ENCODE measurements at places on chromosomes 3 and 15.

DNA sequence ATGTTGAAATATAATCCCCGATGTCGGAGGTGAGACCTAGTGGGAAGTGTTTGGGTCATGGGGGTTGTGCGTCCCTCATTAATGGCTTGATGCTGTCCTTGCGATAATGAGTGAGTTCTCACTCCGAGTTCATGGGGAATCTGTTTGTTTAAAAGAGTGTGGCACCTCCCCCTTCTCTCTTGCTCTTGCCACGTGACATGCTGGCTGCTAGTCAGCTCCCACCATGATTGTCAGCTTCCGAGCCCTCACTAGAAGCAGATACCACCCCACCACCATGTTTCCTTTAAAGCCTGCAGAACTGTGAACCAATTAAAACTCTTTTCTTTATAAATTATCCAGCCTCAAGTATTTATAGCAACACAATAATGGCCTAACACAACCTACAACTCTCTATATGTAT is 166.3 kb upstream of the MBNL1 start:
- DNase-seq, result no peak

DNA sequence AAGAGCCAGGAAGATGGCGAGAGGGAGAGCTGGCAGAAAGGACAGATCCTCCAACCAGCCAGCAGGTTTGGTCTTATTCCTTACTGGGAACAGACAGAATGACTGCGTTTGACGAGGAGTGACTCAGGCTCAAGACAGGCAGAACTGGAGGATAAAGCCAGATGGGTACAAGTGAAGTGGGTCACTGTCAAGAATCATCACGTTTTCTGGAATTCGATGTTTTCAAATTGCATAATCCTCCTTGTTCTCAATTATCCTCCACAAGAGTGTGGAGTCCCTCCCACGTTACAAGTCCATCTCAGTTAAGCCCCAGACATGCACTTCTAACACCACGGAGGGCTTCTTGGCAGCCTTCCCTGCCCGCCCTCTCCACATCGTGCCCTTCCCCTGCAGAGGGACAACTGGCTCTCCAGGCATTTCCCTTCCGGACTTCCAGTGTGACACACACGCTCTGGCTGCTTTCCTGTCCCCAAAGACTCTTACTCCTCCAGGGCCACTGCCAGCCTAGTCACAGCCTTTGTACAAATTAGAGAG is 183.1 kb downstream of the CHST2 start:
- no peak for DNase-seq

GRCh38 chr3:23206366-23206765 is 3.2 kb downstream of the UBE2E2 start:
- no peak for DNase-seq

- DNase-seq, result no peak
Measured at GRCh38 chr15:100334905-100335304, 6.9 kb downstream of the ADAMTS17 start.

- DNase-seq, result no peak
Measured at GRCh38 chr3:45966371-45966791, 23.1 kb downstream of the CXCR6 start.

GRCh38 chr15:39892418-39892817 is 27.6 kb downstream of the GPR176 start:
- DNase-seq, result no peak

DNA sequence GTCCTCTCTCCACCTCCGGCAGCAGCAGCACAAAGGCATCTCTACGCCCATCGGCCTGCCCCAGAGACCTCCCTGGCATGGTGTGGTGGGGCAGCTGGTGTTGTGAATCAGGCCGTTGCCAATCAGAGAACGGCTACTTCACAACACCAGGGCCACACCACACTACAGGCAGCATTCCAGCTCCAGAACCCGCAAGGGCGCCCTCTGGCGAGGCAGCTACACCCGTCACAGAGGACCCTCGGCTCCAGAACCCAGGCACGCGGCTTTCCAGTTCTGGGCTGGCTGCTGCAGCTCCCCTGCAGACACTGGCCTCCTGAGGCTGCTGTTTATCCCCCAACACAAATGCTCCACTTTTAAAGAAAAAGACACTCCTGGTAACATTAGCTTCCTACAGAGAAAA is 127.5 kb upstream of the TOPAZ1 start:
- no peak for DNase-seq

DNA sequence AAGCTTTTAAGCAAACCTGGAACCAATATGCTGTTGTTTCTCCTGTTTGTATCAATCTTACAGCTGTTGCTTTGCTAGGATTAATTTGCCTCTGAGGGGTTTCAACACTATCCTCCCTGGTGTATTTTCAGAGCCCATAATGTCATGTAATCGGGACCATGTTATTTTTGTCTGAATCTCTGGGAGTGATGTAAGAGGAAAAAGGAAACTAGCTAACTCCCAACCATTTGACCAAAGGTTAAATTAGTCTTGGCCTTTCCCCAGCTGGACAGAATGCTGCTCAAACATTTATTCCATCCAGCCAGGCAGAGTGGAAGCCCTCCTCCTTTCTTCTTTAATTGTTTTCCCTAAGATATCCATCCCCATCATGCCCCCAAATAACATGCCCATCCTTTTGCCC is 142.2 kb downstream of the ALDH1A2 start:
- DNase-seq, result no peak

DNA sequence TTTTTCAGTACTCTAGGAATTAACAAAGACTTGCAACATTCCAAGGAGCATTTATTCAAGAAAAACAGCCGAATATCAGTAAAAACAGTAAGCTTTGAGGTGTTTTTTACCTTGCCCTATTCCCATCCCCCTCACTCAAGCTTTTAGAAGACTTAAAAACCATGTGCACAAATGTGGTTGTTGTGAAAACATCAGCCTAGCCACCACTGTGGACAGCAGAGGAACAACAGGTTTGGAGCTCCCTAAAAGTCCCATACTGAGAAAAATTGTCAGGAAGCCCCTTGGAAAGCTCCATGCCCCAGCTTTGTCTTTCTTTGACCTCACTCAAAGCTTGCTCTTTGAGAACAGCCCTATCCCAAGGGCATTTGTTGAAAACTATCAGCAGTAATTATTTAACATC is 34.7 kb upstream of the RSL24D1 start:
- DNase-seq, result no peak

- peak; percentile 55 for DNase-seq
Measured at GRCh38 chr3:50233176-50233575, 2.8 kb upstream of the GNAI2 start.

GRCh38 chr3:12724794-12725193 is 34.3 kb downstream of the TMEM40 start:
- DNase-seq, result no peak

DNA sequence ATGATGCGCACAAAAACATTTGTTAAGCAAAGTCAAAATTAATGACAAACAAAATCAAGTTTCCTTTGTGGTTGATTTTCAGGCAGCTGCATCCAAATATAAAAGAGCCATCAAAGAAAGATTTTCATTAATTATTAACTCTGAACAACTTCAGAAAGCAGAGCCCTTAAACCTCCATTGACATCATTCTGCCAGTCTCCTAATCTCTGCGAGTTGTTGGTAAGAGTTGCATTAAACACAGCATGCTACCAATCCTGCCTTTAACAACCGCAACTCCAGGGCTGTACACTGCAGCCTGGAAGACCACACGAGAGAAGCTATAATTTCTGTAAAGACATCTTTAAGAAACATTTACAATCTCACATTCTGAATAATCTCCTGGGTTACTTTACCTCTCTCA is 204.6 kb downstream of the NR2F2 start:
- DNase-seq, result no peak

DNA sequence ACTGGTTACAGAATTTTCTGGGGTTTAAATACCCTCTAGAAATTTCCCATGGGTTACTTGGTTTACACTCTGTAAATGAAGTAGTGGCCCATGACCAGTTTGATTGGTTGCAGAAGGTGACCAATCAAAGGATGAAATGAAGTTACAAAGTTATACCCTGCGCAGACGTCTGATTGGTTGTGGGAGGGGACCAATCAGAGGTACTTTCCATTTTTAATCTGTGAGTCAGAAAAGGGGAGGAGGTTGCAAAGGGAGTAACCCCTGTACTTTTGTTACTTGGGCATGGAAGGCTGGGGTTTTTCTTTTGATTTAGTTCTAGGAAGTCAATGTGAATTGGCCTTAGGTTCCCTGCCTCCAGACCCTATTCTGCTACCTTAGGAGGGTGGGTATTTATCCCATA is 18.7 kb upstream of the APH1B start:
- no peak for DNase-seq

- DNase-seq, result no peak
Measured at GRCh38 chr15:38896647-38897046, 332.0 kb upstream of the RASGRP1 start.

GRCh38 chr15:64501396-64501715 is 41.0 kb downstream of the ZNF609 start:
- peak; percentile 18 for DNase-seq

- DNase-seq, result no peak
Measured at GRCh38 chr15:59557581-59557980, 54.0 kb upstream of the GCNT3 start.

- DNase-seq, result no peak
Measured at GRCh38 chr3:73207946-73208440, 146.5 kb downstream of the EBLN2 start.

DNA sequence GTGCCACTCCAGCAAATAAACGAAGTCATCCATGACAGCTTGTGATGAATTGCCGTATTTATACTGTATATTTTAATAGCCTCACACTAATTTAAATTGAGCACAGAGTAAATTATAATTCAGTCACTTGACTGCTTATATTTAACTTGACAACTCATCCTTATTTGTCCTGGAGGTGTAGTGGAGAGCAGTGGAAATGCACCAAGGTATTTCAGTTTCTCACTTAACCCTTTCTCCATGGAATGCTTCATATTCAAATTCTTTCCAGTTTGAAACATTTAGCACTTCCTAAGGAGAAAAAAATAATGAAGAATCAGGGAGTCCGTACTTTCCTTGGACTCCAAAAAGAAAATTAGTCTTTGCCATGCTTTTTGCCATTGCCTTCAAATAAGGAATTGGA is 99.0 kb downstream of the MAP2K5 start:
- DNase-seq, result peak; percentile 87

DNA sequence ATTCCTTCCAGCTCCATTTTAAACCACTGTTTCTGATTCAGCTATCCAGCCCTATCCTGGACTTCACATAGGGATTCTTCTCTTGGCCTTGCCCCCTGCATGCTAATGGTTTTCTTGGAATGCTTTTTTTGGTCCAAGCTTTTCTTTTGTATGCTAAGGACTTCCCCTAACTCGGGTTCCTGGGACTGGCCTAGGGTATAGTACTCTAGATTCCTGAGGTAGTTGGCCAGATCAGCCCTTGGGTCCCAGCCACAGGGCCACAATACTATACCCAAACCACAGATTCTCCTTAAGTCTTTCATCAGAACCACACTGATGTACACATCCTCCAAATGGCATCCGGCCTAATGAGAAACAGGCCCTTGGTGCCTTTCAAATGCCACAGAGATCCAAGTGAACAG is 2.8 kb downstream of the FYCO1 start:
- no peak for DNase-seq

DNA sequence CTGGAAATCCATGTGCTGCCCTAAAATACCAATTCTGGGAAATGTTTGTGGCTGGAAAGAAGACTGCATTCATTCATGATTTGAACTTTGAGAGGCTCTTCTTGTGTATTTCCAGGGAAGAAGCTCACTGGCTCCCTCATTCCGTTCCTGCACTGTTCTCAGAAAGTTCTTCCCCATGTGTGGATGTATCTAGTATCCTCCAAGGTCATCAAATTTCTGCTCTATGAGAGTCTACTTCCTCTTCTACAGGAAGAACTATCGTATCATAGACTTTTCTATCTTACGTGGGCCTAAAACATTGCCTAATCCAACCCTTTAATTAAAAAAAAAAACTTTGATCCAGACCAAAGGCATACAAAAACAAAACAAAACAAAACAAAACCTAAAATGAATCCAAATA is 2.9 kb downstream of the CCR3 start:
- no peak for DNase-seq

DNA sequence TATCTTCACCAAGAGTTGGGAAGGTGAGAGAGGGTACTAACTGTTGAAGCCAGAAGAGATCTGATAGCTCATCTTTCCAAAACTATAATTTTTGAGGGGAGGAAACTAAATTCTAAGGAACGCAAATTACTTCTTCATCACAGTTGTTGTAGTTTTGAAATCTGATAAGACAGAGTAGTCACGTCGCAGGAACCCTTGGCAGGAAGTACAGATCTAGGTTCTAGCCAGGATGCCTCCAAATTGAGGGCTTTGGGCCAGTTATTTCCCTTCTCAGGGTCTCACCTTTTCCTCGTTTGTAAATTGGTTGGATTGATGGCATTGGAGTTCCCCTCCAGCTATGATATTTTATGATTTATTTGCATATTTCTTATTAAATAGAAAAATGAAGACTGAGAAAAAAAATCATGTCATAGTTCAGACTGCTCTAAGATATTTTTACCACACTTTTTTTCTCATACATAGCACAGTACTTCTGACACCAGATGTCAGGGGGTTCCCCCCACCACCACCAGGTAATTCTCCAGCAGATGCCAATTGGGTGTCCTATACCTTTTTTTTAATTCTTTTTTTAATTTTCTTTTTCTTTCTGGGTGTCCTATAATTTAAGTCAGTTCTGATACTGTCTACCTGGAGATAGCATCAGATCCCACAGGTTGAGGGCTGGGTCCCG is 32.3 kb upstream of the APH1B start:
- no peak for DNase-seq

DNA sequence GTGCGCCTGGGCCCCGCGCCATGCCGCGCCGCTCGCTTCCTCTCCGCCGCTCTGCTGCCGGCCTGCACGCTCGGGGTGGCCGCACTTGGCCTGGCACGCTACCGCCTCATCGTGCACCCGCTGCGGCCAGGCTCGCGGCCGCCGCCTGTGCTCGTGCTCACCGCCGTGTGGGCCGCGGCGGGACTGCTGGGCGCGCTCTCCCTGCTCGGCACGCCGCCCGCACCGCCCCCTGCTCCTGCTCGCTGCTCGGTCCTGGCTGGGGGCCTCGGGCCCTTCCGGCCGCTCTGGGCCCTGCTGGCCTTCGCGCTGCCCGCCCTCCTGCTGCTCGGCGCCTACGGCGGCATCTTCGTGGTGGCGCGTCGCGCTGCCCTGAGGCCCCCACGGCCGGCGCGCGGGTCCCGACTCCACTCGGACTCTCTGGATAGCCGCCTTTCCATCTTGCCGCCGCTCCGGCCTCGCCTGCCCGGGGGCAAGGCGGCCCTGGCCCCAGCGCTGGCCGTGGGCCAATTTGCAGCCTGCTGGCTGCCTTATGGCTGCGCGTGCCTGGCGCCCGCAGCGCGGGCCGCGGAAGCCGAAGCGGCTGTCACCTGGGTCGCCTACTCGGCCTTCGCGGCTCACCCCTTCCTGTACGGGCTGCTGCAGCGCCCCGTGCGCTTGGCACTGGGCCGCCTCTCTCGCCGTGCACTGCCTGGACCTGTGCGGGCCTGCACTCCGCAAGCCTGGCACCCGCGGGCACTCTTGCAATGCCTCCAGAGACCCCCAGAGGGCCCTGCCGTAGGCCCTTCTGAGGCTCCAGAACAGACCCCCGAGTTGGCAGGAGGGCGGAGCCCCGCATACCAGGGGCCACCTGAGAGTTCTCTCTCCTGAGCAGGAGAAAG is 951 bp downstream of the GPR62 start:
- DNase-seq, result no peak

- no peak for DNase-seq
Measured at GRCh38 chr3:64454179-64454578, 228.9 kb upstream of the PRICKLE2 start.

All from NCI-H1417 (cell line).